ENCODE measurements at places on chromosomes 2 and 18.
A peak's percentile ranks its signal among the peaks of the same experiment; 100 is the strongest.

DNA sequence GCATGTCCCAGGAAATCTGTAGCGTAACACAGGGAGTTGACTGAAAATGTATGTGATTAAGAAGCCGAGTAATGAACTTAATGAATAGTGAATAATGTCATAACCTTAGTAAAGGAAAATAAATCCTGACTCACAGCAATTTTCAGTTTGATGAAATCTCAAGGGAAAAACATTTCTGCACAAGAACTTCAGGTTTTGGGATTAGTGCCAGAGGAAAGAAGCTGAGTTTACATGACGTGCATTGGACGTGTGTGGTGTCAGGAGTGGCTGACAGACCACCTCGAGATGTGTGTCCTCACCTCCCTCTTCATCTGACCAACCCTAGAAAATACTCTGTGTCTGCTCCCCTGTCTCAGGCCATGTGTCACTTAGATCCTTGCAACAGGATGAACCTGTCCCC lies 39.1 kb downstream of the VWA3B start:
- no peak for DNase-seq

DNA sequence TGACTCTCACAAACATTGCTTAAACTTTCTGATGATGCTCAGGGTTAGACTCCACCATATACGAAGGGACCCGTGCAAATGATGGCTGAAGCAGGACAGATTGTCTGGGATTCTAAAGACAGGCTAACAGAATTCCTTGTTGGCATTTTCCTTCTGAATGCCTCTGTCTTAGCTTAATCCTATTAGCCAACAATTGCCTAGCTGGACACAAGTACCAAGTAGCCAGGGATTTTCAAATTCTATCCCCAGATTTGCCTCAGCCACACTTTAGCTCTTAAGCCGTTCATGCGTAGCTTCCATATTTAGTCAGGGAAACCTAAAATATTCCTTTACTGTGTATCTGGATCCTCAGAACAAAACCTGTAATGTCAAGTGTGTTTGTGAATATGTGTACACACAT lies 40.0 kb downstream of the COL4A3 start:
- no peak for DNase-seq

DNA sequence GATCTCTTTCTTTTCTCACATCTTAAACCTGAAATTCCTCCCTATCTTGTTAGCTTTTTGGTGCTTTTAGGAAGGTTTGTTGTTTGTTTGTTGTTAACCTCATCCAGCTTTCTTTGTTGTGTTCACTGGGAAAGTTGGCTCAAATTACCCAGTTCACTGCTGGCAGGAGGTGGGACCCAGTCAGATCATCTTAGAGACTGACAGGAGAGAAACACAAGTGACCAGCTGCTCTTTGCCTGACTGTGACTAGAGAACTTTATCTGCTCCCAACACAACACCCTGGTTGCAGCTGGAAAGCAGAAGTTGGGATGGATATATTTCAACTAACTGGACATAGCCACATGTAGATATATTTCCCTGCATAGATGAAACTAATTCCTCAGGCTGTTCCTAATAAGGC lies 10.0 kb downstream of the MAPK4 start:
- no peak for DNase-seq

- DNase-seq, result no peak
Measured at GRCh38 chr18:63405986-63406385, 16.3 kb downstream of the VPS4B start.

- no peak for DNase-seq
Measured at GRCh38 chr2:5253263-5253662, 438.9 kb upstream of the SOX11 start.

DNA sequence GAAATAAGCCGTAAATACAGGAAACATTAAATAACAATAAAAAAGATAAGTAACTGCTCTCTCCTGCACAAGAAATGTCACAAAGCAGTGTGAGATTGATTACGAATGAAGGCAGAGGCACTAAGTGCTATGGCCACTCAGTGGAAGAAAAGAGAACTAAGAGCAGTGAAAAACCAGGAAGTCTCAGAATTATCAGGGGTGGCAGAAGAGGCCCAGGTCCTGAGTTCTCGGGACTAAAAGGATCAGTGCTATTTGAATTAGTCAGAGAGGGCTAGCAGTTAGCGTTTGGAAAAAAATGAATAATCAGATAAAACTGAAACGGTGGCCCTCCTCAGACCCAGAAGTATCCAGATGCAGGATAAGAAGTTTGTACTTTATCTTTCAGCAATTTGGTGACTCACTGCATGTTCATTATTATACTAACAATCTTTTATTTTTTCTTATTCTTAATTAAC lies 367.1 kb downstream of the ZEB2 start:
- DNase-seq, result peak; percentile 36

DNA sequence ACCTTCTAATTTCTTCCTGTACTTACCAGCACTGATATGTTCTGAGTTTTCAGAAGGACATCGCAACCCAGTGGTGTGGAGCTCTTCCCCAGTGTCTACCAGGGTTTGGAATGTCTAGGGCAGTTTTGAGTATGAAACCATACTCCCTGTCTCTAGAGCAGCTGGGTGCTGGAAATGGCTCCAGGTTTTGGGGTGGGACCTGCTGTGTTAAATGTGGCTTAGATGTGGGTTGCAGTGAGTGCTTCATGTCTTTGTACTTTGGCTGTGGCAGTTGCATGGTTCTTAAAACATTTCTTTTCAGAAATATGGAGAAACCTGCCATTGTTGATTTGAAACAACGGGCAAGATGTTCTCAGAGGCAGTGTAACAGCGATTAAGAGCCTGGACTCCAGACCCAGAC lies 48.5 kb downstream of the ACSL3 start:
- no peak for DNase-seq

- no peak for DNase-seq
Measured at GRCh38 chr2:101879466-101879865, 112.3 kb upstream of the IL1R2 start.

GRCh38 chr2:177164131-177164530 lies 48.5 kb upstream of the HNRNPA3 start:
- no peak for DNase-seq

DNA sequence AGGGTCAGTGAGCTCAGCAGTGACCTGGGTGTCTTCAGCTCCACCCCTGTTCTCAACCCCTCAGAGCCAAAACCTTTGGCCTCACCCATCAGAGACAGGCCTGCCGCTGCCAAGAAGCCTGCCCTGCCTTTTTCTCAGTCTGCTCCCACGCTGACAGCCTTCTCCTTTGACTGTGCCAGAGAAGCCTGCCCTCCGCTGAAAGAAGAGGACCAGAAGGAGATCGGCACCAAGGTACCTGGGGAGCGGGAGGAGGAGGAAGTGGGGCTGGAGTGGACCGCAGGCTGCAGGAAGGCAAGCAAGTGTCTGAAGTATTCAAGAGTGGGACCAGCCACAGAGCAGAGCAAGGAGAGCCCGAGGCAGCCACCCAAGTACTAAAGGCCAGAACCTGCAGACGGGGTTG lies 33.2 kb downstream of the TOGARAM2 start:
- DNase-seq, result no peak

- no peak for DNase-seq
Measured at GRCh38 chr18:13834496-13835015, 10.6 kb downstream of the MC5R start.

DNA sequence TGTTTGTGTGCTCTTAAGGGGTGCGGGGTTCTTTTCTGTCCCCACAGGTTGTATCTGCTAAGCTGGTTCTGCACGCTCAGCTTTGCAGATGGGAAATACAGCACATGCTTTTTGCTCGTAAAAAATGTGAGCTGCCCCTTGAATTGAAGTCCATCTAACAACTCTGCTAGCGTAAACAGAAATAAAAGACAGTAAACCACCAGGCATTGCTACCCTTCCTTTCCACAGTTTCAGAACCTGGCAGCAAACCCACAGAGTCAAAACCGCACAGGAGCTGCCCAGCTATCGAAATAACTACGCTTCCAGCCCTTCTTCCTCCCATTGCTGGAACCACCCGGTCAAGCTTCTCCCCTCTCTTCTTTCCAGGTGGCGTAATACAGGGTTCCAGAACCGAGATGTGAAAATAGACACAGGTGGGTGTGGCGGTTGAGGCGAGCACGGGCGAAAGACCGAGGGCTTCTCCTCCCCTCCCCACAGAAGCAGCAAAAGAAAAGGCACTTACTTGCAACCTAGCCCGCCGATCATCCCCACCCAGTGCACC lies 479 bp downstream of the SCN9A start:
- DNase-seq, result no peak

DNA sequence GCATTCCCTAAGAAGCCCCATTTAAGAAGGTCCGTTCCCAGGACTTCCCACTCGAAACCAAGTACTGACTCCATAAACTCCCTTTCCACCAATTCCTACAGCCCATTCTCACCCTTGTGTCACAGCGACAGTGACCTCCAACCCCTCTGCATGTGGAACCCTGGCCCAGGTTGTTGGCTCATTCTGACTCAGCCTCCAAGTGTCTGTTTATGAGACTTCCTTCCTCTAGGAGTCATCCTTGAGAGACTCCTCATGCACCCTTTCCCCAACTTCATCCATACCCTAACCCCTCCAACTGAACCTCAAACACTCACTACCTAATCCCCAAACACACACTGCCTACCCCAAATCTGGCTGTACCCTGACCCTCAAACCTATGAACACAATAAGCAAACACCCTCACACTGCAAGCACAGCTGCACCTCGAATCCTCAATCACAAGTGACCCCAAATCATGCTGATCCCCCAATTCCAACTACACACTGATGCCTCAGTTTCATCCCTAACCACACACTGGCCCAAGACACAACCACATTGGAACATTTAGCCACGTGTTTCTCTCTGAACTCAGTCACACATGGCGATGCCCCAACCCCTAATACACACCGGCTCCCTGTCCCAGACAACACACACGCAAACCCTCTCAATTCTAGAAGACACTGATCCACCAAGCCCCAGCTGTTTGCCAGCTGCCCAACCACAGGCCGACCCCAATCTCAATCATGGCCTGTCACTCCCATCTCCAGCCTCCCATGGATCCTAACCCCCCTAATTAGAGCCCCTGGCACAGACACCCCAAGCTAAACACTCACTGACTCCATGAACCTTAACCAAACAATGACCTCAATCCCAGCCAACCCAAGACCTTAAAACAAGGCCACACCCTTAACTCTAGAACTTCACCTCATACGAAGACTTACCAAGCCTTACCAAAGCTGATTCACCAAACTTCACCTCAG lies 219.6 kb downstream of the CYP26B1 start:
- no peak for DNase-seq

- DNase-seq, result no peak
Measured at GRCh38 chr2:43841949-43842865, 3.4 kb downstream of the ABCG8 start.

DNA sequence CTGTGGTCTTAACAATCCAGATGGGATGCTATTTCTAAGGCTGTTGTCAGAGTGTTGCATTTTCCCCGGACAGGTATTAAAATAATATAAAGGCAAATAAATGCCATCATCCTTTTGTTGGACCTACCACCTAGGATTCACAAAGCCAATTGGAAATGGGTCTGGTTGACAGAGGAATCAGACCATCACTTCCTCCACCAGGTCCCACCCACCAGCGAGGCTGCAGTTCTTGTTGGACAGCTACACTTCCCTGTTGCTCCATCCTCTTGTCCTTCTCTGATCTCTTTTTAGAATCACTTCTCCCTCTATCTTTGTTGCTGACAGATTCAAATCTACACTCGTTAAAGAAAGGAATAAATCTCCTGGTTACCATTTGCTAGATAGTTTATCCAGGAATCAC lies 1.1 kb downstream of the TMEM169 start:
- no peak for DNase-seq

DNA sequence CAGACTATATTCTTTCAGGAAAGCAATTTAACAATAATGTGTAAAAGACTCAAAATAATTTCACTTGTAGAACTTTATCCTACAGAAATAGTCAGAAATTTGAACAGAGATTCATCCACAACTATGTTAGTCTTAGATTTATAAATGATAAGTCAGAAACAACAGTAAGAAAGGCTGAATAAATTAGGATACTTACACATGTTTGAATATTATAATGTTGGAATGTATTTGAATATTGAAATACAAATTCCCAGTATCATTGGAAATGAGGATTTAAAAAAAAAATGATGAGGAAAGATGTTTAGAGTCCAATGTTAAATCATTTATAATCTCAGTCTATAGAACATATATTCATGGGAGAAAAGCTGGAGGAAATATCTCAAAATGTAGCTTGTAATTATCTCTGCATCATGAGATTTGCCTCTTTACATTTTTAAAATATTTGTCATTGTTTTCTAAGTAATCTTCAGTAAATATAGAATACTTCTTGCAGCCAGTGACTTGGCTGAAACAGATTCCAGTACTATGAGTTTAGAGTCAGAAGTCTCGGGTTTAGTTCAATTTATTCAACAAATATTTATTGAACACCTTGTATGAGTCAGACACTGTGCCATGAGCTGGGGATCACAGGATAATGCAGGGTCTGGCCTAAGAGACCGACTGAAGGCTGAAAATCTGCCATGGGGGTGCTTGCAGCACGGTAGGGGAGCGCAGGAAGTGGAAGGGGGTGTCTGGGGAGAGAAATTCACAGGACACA lies 32.3 kb downstream of the CXCR4 start:
- no peak for DNase-seq

GRCh38 chr2:23944527-23944926 lies 4.3 kb downstream of the UBXN2A start:
- no peak for DNase-seq

- no peak for DNase-seq
Measured at GRCh38 chr2:5319493-5319892, 372.7 kb upstream of the SOX11 start.

DNA sequence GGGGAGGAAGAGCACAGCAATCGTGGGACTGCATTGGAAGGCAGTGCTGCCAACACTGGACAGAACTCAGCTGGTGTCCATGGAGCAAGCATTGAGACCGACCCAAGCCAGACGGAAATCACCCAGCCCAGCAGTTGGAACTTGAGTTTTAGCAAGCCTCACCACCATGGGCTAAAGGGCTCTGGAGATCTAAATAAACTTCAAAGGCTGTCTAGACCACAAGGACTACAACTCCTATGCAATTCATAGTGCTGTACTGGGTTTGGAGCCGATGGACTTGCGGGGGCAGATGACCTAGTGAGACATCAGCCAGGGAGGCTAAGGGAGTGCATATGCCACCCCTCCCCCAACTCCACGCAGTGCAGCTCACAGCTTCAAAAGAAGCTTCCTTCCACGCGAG lies 243.6 kb upstream of the SLC39A10 start:
- no peak for DNase-seq

- no peak for DNase-seq
Measured at GRCh38 chr18:58183226-58183625, 139.2 kb downstream of the NEDD4L start.
